ENCODE measurements at places on chromosomes 4 and X. TPM values are rescaled to one million over a fixed set of nuclear protein-coding genes. Genes with fewer than 3 reads are reported as not detected.
A peak's percentile ranks its signal among the peaks of the same experiment; 100 is the strongest.

Gene GPR50
- 1.6 TPM for total RNA-seq

Gene TEX13A
- not detected for total RNA-seq

Gene TAB3
- 14.4 TPM for total RNA-seq

Gene UGT2A1
- 2.7 TPM for total RNA-seq

Gene FAM149A
- total RNA-seq, result 13.2 TPM

Gene GPAT3
- 3.5 TPM for total RNA-seq

Gene MTTP
- not detected for total RNA-seq

Gene SLC34A2
- 0.17 TPM for total RNA-seq

Gene PLAC8
- 0.25 TPM for total RNA-seq

DNA sequence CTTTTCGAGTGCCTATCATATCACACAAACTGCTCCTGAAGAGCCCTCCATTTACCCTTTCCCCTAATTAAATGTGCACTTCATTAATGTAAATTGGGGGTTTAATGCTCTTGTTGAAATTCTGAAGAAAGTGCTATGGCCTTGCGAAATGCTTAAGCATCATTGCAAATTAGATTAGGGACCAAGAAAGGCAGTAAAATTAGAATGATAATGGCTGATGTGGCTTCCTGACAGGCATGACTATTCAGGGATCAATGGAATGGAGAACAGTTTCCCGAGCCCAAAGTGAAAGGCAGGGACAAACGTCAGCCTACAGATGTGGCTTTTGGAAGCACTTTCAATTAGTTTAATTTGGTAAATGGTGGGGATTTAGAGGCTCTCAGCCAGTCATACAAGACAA, 120.1 kb downstream of the NKX6-1 start:
- peak; percentile 44 for ATAC-seq

DNA sequence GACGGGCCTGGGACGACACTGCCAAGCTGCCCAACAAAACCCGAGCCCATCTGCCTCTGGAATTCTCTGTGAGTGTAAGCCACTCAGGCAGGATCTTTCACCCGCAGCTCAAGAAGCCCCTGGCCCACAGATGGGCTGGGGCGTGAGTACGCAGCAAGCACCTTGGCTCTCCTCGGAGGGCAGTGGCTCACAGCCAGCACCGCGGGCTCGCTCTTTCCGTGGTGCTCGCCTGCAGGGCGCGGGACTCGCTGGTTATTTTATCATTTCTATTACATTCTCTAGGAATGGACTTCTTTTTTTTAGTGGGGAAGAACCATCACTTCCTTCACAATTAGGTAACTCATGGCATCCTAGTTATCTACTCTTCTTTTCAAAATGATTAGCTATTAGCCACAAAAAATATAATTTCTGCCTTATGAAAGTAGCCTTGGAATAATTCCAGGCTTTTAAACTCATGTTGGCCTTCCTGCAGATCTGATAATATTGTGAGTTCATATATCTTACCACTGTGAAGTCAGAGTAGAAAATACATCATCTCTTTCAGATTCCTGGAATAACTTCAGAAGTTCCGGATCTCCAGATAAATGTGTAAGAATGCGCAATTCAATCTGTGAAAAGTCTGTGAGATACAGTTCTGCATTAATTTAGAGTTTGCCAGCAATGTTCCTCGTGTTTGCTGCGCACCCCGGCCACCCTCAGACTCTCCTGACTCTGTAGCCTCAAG, 68.6 kb downstream of the NAT8L start:
- no peak for ATAC-seq

DNA sequence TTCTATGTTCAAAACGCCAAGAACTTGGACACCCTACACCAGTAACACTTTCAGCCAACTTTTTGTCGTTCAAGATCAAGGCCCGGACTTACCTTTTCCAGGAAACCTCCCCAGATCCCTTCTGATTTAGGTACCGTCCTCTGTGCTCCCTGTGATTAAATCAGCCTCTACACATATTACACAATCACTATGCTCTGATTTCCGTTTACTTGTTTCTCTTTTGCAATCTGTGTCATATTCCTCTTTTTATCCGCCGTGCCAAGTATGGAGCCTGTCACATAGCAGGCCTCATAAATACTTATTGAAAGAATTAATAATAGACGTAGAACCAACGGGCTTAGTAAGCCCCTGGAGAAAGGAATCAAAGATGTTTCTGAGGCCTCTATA, 722 bp upstream of the TMEM33 start:
- no peak for ATAC-seq

DNA sequence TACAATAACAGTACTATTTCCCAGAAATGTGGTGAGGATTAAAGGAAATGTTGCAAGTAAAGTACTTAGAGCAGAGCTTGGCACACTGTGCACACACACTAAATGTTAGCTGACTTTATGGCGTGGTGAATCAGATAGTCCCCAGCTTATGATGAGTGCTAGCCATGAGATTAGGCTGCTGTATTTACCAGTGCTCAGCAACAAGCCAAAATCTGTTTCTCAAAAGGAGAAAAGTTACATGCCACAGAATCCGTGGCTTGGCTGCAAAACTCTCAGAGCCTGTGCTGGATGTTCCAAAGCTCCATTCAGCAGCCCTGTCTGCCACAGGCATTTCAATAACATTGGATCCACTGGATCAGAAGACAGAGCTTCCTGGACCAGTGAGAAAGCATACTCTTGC, 12.8 kb upstream of the STBD1 start:
- ATAC-seq, result peak; percentile 61

DNA sequence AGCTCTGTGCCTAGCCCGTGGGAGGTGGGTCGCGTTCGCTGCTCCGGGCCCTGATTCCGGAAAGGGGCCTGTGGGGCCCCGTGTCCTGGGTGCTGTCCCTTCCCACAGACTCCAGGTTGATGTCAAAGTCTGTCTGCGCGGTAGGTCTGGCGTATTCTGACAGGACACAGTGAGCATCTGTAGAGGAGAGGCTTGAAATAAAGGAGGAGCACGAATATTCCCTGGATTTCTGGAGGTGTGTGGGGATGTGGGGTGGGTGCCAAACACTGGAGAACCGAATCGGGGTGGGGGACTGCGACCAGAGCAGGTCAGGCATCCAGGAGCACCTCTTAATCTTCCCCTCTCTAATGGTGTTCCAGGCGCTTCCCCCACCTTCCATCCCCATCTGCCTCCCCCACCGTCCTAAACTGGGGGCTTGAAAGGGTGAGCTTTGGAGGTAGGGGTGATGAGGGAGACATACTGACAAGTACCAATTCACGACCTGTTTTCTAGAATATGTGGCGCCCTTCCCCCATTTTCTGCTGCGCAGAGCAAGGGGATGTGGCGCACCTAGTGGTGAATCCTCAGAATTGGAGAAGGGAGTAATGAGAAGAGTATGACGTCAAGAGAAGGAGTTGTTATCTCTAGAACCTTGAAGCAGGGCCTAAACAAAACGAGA, 877 bp downstream of the GPRASP1 start:
- peak; percentile 13 for ATAC-seq

DNA sequence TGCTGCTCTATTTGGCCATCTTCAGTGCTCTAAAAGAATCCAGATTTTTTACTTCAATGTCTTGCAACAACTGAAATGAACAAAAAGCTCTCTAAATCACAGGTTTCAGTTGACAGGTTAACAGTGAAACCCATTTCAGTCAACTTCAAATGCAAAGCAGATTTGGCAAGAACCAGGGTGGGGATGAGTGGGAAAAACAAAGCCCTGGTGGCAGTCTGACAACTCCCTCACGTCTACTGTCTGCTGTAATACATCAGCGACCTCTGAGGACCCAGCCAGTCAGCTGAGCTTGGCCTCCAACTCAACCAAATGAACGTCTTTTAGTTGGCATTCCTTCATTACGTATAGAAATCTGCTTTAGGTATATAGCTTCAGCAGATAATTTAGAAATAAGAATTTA, 95.8 kb downstream of the COL25A1 start:
- ATAC-seq, result peak; percentile 77

DNA sequence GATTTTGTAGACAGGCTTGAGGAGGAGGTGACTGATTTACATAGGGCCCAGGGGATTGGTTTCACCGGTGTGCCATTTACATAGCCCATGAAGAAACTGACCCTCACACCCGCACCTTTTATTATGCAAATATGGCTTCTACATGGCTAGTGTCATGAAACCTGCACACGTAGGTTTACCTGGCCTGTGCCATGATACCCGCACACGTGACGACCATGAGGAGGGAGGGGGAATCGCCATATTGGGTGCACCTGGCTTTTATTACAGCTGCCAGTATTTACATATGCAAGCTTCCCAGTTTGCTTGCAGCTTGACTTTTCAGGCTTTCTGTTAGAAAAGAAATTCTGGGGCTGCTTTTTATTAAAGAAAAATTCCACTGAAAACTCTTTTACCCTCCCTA, 359.7 kb downstream of the ADAM29 start:
- no peak for ATAC-seq

GRCh38 chr4:92014067-92014466, 289.7 kb upstream of the GRID2 start:
- ATAC-seq, result no peak

- no peak for ATAC-seq
Observed at GRCh38 chr4:109559625-109559982, 442 bp upstream of the MCUB start.

GRCh38 chrX:8084006-8084405, 87.1 kb downstream of the VCX2 start:
- peak; percentile 62 for ATAC-seq

GRCh38 chrX:64975491-64975890, 759 bp downstream of the ZC4H2 start:
- no peak for ATAC-seq

DNA sequence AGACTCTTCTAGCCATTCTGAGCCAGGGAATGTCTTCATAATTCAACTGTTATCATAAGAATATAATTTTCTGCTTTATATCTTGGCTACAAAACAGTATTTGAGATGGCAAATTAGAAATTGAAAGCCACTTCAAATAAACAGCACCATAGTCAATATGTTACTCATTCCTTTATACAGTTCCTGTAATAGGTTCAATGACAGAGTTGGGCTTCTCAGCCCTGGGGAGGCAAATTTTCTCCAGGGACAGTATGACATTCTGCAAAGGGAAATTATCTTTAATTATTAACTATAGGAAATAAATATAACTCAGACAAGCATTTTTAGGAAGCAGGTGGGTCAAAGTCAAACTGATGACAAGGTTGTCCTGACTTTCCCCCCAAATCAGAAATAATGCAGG, 71.9 kb upstream of the RPS6KA6 start:
- no peak for ATAC-seq

DNA sequence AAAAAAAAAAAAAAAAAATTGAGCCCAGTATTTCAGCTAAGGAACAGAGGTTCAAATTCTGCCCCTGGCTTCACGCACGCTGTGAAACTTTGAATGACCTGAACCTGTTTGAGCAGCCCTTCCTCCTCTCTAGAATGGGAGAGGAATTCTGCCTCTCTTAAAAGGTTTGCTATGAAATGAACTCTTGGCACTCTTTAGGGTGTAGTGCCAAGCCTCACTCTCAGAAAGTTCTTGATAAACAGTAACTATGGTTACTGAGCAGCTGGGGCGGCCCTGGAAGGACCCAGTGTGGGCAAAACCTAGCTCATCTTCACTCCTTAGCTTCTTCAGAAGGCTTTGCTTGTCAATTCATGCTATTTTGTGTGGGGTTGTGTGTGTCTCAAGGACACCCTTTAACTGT, 73.7 kb downstream of the GEMIN8 start:
- ATAC-seq, result no peak

- peak; percentile 47 for ATAC-seq
Observed at GRCh38 chrX:39936886-39937770, 160.6 kb downstream of the BCOR start.

- ATAC-seq, result no peak
Observed at GRCh38 chr4:153113061-153113837, 91.0 kb upstream of the TRIM2 start.

DNA sequence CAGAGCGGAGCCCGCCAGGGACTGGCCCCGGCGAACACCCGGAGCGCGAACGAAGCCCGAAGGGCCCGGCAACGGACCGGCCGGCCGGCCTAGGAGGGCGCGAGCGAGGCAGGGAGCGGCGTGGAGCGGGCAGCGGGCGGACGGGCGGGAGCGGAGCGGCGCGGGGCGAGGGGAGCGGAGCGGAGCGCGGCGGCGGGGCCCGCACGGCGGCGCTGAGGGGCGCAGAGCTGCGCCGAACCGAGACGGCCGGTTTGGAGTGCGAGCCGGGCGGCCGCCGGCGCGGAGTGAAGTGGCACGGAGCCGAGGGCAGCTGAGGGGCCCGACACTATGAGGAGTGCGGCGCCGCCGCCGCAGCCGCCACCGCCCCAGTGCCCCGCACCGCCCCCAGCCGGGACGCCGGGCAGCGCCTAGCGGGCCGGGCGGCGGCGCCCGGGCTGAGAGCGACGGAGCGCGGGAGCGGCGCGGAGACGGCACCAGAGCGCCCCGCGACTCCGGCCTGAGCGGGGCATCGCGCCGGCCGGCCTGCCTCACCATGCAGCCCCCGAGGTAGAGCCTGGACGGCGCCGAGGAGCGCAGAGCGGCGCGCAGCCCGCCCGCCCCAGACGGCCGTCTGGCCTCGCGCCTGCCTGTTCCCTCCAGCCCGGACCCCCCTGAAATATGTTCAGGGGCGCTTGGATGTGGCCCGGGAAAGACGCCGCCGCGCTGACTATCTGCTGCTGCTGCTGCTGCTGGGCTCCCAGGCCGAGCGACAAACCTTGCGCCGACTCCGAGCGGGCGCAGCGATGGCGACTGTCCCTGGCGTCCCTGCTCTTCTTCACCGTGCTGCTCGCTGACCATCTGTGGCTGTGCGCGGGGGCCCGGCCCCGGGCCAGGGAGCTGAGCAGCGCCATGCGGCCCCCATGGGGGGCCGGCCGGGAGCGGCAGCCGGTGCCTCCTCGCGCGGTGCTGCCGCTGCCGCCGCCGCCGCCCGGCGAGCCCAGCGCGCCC, 793 bp downstream of the NALF2 start:
- peak; percentile 26 for ATAC-seq

- no peak for ATAC-seq
Observed at GRCh38 chrX:39492497-39493162, 605.1 kb downstream of the BCOR start.

DNA sequence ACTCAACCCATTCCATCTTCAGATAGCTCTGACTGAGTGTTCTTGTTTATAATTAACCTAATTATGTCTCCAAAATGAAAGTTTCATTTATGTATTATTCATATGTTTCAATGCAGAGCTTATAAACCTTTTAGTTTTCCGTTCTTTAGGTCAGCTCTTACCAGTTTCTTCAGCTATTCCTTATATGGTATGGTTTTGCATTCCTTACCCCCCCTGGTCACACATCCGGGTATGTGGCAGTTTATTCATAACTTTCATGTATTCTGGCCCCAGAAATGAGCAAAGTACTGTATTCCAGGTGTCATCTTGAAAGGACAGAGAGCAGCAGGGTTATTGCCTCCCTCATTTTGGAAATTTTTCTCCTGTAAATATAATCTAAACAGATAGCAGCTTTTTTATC, 16.8 kb upstream of the IGSF1 start:
- ATAC-seq, result no peak

GRCh38 chr4:183130328-183131155, 31.5 kb downstream of the WWC2 start:
- no peak for ATAC-seq

- no peak for ATAC-seq
Observed at GRCh38 chrX:129792586-129793291, 13.0 kb downstream of the SASH3 start.

GRCh38 chr4:107192601-107193000, 156.5 kb upstream of the DKK2 start:
- no peak for ATAC-seq

All from motor neuron (in vitro differentiated cells).